ENCODE measurements at places on chromosomes 12 and 14.

DNA sequence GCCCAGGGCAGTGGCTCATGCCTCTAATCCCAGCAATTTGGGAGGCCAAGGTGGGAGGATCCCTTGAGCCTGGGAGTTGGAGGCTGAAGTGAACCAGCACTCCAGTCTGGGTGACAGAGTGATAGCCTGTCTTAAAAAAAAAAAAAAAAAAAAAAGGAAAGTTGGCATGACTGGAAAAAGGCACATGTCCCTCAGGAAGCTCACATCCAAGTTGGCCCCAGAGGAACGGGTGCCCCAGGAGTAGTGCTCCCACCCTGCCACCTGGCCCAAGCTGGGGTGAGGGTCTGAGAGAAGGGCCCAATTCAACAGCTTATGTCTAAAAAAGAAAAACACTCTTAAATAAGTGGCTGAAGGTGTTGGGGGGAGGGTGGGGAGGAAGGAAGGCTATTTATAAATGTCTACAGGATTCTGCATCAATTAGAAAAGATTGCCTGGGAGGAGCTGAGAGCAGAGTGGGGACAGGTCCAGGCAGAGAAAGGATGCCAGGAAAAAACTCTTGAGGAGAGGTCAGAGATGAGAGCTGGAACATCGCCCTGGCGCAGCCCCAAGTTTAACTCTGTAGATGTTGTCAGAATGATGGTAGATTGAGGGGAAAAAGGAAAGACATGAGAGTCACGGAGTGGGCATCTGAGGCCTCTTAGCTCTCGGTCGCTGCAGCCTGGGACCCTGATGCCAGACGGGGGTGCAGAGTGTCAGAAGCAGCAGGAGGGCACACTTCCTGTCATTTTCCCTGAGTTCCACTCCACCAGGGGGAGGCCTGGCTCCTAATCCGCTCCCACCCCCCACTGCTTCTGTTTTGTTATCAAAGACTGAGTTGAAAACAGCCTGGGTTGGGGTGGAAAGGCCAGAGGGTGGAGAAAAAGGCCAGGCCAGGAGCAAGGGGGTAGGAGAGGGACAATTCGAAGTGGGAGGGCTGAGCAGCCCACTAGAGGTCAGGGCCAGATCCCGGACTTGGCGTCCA is 7.3 kb downstream of the SPRYD3 start:
- no peak for DNase-seq

DNA sequence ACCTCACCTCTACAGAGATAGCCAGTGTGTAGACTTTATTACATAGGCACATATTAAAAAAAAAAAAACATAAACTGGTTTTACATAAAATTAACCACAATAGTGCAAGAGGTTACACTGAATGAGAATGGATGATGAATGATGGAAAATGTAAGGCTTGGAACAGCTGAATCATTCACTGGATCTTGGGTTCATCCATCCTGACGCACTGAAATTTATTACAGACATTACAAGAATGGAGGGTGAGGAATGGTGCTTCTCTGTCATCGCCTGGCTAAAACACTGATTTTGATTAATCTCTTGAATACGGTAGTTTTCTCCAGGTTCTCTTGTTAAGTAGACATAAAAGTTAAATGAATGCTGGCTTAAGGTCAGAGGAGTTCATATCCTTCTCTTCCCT is 40.0 kb upstream of the GTF2A1 start:
- DNase-seq: no peak

- no peak for DNase-seq
Observed at GRCh38 chr12:109932878-109933503, 32.9 kb downstream of the TCHP start.

GRCh38 chr12:71135812-71136176 is 22.0 kb downstream of the TSPAN8 start:
- DNase-seq: no peak

DNA sequence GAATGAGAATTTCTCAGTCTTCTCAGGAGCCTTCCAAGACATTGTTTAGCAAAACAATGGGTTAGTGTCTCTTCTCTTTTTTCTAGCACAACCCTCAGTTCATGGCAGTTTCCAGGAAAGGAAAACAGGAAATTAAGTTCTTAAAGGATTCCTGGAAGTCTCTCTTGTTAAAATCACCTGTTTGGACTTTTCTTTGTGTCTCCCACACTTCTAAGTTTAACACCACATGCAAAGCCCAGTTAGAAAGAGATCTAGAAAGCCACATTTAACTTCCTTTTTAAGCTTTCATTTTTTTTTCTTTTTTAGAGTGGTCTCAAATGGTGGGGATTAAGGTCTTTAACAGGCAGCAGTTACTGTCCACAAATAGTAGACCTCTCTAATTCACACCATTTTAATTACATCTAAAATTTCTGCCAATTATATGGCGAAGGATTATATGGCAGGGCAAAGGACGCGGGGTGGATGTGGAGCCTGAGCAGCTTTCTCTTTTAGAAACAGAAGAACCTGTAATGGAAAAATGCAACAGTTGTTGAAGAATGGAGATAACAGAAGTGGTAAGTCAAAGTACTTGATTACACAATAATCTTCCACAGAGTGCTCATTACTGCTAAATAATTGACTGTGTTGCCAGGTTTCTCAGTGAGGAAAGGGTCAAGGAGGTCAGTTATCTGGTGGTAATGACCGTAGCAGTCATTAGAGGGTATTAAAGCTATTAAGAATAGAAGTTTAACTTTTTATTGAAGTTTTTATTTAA is 298.6 kb downstream of the AKAP6 start:
- no peak for DNase-seq

DNA sequence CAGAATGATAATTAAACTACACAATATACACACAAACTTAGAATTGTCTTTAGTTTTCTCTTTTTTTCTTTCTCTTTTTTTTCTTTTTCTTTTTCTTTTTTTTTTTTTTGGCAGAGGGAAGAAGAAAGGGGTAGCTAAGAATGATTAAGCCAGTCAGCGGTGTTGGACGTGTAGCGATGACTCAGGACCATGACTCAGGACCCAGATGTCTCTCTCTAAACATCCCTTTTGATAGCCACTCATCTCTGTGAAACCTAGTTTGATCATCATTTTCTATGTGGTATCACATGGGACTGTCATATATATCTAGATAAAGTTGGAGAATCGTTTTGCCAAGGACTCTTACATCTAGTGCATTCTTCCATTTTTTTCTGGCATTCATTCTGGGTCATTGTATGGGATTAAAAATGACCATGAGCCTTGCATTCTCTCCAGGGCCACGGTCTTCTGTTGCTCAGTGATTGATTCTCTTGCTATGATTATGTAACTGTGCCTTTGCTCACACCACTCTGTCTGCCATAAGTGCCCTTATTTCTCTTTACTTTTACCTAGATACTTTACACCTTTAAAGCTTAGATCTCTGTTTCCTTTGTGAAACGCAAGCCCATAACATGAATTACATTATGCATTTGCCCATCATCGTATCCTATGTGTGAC is 26.6 kb upstream of the NRXN3 start:
- DNase-seq: no peak

DNA sequence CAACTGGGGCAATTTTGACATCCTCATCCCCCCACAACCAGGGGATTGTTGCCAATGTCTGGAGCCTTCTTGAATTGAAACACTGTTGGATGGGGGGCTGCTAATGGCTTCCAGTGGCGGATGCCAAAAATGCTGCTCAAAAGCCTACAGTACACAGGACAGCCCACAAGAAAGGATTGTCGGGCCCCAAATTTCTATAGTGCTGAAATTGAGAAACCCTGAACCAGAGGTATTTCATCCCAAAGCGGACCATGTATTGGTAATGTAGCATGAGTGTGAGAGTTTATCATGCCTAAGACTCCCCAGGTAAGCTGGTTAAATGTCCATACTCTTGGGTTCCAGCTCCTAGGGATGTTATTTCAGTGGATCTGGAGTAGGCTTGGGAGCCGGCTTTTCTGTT is 544.0 kb downstream of the BCL11B start:
- DNase-seq: no peak

GRCh38 chr12:14773685-14774073 is 29.6 kb downstream of the WBP11 start:
- DNase-seq: no peak

DNA sequence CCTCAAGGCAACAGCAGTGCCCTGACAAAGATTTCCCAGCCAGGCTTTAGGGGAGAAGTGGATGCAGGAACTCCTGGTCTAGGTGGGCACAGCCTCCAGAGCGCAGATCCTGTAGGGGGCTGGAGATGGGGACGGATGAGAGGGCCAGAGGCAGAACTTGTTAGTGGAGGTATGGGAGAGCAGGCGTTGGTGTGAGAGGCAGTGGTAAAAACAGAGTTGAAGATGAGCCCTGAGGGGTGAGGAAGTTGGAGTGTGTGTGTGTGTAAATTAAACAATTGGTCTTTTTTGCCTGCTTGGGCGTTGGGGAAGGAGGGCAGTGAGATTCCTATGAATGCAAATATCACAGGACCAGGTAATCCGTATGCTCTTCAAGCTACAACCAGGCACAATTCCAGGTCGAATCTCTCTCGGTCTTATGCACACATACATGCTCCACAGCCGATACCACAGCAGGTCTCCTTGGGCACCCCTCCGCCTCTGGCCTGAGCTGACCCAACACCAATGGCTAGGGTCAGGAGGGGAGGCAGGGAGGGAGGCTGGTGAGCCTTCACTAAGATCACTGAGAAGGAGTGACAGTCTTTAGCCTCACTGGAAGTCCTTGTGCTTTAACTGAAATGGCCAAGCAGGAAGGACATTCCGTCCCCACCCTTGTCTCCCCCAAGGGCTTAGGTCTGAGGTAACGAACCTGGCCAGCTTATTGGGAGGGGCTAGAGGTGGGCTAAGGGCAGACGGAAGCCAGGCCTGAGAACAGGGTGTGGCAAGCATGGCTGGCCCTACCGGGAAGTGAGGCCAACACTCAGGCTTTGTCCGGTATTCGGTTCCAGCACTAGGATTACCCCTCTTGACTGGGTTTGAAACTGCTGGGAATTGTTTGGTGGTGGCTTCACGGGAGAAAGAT is 1.5 kb upstream of the KRT7 start:
- DNase-seq: no peak

- DNase-seq: no peak
Observed at GRCh38 chr14:106210650-106211049, 684.3 kb downstream of the TMEM121 start.

DNA sequence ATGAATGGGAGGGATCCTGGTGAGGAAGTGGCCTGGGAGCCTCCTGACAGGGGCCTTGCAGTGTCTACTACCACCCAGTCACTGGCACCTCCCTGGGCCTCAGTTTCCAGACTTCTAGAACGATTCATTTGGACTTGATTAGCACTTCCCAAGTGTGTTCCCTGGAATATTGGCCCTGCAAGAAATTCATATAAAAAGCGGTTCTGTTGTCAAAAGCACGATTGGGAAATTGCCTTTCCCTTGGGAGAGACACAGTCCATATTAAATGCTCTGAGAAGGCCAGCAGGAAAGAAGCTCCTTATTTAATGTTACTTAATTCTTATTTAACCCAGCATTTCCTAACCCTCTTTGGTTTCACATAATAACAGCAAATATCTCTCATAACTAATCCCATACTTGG is 61.9 kb downstream of the DRAM1 start:
- no peak for DNase-seq

- no peak for DNase-seq
Observed at GRCh38 chr12:100472325-100472724, 1.3 kb upstream of the NR1H4 start.

DNA sequence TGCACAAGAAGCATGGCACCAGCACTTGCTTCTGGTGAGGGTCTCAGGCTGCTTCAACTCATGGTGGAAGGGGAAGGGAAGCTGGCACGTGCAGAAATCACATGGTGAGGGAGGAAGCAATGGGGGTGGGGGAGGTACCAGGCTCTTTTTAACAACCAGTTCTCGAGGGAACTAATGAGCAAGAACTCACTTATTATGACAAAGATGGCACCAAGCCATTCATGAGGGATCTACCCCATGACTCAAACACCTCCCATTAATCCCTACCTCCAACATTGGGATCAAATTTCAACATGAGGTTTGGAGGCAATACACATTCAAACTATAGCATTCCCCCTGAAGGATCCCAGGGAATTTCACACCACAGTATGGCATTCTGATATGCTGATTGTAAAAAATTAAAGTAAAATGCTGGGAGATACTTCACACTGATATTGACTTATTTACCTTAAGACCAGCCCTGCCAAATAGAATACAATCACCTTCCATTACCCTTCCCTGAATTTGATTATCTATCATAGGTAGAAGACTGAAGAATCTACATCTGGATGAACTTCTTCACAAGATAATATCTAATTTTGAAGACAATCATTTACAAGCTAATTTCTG is 201.7 kb upstream of the PLXNC1 start:
- no peak for DNase-seq
